ENCODE measurements at places on chromosomes 1 and 21. TPM values are rescaled to one million over a fixed set of nuclear protein-coding genes. Genes with fewer than 3 reads are reported as not detected.

- no peak for DNase-seq
Measured at GRCh38 chr21:14862794-14863720, 201.7 kb downstream of the NRIP1 start.

The SLC45A1 gene
- total RNA-seq = not detected

The OR2L8 gene
- not detected for total RNA-seq

DNA sequence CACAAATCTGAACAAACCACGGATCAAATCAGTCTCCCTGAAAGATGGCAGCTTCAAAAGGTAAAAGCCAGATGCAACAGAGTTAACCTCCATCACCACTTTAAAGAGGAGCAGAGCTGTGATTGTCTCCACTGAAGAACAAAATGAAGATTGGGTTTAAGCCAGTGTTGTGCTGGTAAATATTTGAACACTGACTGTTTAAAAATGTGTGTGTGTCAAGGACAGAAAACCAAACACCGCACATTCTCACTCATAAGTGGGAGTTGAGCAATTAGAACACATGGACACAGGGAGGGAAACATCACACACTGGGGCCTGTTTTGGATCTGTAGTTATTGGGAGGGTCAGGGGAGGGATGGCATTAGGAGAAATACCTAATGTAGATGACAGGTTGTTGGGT is 83.9 kb downstream of the ST6GALNAC5 start:
- DNase-seq = no peak

DNA sequence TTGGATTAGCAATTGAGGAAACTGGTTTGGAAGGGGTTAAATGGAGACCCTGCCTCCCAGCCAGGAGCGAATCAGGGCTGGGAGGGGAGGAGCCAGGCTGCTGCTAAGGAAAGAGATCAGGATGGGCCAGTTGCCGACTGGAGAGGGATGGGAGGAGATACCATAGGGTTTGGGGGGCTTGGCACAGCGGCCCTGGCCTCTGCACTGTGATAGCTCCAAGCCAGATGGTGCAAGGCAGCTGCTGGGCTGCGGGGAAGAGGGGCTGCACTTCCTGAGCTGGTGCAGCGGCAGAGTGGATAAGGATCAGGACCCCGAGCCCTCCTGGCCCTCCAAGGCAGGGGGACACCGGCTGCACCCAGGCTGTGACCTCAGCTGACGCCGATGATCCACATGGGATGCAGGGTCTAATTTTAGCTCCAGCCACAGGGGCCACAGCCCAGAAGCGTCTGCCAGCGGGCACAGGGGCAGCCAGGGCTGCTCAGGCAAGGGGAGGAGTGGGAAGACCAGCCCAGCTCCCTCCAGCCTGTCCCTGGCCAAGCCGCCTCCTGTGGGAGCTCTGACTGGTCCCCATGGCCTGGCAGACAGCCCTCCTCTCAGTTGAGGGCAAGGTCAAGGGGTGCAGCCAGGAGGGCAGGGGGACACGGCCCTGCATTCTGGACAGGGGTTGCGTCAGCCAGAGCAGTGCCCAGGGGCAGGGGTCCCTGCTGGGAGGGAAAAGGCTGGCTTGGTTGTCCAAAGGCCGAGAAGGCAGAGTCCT is at the start of gene EXTL1:
Gene EXTL1, plus strand, starts transcription at position 129 of the 757 bp plus-strand sequence. CDS start 872 bp downstream, outside the sequence.
- DNase-seq = no peak

The EBNA1BP2 gene
- 339 TPM for total RNA-seq
